ENCODE measurements at places on chromosomes 1 and 21. TPM values are rescaled to one million over a fixed set of nuclear protein-coding genes. Genes with fewer than 3 reads are reported as not detected.

Gene DARS2
- 14.4 TPM for total RNA-seq

Gene DYRK1A
- total RNA-seq = 50.7 TPM

Gene S100A8
- total RNA-seq = 62.9 TPM

DNA sequence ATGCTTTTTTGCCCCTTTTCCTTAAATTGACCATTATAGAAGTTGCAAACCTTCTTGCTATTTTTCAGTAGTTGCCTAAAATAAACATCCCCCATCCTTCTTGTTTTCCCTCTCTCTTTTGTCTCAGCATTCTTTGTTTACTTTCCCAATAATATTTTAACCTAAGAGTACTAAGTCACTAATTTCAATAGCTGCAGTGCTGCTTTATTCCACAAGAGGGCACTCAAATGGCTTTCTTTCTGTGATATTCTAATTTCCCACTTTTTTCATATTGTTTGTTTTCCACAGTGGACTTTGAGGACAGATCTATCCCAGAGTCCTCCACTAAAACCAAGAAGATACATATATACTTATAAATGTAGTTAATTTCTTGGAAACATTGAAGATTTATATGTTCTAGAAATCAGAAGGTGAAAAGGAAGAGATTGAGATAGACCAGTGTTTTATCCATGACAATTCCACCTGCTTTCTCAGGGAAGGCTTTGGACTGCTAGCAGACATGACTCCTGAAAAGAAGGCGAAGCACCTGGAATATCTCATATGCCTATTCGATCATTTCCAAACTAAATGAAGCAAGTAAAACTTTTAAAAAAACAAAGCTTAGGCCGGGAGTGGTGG is 104.8 kb upstream of the GRIK1 start:
- no peak for DNase-seq

DNA sequence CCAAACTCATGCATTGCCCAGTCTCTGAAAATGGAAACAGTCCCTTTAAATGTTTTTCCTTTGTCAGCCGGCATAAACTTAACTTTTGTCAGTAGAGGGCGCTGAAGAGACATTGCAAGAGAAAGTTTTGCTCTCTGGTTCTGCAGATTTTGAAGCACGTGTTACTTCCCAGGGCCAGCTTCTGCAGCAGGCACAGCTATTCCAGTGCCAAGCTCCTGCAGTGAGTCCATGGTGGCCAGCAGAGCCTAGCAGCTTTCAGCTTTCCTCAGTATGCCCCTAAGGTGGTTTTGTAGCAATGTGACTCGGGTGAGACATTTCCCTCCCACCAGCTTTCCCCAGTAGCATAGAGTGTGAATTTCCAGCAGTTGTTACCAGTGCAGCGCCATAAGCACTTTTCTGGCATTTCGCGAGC is 2.6 kb upstream of the IFI44L start:
- no peak for DNase-seq

DNA sequence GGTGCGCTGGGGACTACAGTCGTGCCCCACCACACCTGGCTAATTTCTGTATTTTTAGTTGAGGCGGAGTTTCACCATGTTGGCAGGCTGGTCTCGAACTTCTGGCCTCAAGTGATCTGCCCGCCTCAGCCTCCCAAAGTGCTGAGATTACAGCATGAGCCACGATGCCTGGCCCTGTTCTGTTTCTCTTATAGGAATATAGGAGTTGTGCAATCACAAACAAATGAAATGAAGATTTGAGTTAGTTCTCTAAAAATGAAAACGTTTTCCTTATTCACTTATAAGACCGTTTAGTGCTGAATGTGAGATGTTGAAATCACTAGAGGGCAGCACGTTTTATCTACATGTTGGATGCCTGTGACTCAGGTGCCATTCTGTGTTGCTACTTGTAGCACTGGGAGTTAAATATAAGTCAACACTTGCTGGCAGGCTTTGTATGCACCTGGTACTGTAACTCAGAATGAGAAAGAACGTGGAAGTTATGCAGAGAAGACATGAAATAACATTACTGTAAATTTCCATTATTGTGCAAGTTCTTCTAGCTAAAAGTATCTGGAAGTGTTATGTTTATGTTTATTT is 45.8 kb downstream of the MIGA1 start:
- DNase-seq = no peak

DNA sequence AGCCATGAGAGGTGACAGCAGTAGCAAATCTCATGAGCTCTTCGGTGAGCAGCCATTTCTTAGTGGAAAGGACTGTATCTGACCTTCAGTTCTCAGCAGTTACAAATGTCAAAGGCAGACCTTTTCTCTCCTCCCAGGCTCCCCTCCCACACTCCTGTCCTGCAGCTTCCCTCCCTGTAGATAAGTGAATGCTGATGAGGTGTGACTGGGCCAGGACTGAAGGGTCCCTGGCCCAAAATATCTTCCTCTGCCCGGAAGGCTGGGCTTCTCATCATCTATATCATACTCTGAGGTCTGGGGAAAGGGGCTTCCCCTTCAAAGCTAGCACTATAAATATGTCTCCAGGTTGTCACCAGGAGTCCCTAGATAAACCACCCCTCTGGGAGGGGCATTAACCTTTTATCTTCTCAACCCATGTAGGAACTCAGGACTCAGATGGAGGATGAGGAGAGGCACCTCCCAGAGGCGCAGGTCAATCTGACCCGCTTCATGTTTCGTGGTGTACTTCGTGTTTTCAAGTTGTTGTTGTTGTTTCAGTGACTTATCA is 3.6 kb upstream of the ADAMTSL4 start:
- no peak for DNase-seq

DNA sequence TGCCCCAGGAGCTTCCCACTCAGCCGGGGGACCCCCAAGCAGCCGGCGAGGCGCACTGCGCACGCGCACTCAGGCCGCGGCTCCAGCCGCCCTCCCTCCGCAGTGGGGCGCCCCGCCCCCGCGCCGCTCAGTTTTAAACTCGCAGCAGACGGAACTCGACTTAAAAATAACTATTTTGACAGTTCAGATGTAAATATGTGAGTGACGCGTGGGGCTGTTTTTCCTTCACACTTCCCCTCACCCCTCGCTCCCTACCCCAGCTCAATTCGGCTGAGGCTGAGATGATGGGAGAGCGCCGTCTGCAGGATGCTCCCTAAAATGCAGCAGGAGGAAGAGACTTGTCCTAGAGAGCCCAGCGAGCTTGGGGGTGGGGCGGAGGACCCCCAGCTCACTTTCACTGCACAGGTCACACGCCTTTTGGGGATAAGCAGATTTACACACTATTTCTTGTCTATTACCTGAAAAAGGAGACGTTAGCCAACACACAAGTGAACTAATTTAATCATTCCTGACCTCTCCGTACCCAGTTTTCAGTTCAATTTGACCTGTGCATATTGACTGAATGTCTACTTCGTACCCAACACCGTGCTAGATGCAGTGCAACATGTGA is 8.9 kb upstream of the LEMD1 start:
- no peak for DNase-seq

Measured in omental fat pad (tissue), 4 donors.